ENCODE measurements at places on chromosomes 7 and 10.

- DNase-seq, result no peak
Observed at GRCh38 chr10:86402283-86402941, 35.8 kb upstream of the GRID1 start.

GRCh38 chr7:75621124-75621523 lies 117.6 kb downstream of the HIP1 start:
- no peak for DNase-seq

- no peak for DNase-seq
Observed at GRCh38 chr7:19293431-19293830, 148.2 kb upstream of the FERD3L start.

GRCh38 chr10:124271676-124272075 lies 147.0 kb downstream of the OAT start:
- DNase-seq, result no peak

GRCh38 chr7:48154792-48155413 lies 16.4 kb upstream of the ABCA13 start:
- DNase-seq, result peak; percentile 55

DNA sequence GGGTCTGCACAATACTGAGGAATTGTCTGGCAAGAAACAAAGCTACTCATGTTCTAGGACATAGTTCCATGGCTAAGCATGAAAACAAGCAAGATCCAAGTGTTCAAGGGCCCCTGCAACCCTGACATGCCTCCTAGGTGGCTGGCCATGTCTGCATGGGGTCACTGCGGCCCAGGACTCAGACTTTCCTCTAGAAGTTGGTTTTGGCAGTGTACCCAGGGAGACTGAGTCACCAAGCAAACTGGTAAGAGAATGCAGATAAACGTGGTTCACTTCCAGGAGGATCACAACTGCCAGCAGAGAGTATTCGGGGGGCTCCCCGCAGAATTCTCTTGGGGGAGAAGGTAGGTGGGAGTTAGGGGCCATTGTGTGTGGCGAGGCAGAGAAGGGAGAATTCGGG lies 7.4 kb upstream of the PFKFB3 start:
- peak; percentile 85 for DNase-seq

DNA sequence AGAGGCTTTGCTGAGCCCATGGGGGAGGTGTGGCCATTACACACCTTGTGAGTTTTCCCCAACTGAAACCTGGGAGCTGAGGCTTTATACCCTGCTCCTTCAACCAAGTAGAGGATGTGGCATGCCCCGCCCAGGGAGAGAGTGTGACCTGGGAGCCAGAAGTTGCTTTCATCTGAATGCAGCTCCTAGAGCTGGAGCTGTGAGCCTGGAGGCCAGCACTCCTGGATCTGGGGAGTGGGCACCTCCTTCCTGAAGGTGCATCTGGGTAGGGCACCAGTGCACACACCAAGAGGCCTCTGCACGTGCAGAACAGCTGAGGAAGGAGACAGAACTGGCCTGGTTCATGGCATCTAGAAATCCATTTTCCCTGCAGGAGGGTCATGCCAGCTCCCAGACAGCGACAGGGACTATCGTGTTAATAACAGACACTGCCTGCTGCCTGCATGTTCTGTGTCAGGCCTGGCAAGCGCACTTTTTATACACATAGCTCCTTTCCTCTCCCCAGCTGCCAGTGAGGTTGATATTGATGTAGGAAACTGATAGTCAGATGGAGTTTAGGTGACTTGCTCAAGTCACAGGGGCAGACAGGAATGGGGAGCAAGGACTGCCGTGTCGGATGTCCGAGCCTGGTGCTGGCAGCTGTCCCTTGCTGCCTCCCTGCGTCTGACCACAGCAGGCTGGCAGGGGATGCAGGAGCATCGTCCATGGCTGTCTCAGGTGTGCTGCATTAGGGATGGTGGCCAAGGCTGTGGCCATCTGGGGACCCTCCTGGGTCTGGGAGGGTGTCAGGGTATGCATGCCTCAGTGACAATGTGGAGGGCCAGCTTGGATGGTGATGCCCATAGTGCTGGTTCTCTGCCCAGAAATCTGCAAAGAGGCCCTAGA lies 189.9 kb upstream of the CXCL12 start:
- DNase-seq, result no peak

DNA sequence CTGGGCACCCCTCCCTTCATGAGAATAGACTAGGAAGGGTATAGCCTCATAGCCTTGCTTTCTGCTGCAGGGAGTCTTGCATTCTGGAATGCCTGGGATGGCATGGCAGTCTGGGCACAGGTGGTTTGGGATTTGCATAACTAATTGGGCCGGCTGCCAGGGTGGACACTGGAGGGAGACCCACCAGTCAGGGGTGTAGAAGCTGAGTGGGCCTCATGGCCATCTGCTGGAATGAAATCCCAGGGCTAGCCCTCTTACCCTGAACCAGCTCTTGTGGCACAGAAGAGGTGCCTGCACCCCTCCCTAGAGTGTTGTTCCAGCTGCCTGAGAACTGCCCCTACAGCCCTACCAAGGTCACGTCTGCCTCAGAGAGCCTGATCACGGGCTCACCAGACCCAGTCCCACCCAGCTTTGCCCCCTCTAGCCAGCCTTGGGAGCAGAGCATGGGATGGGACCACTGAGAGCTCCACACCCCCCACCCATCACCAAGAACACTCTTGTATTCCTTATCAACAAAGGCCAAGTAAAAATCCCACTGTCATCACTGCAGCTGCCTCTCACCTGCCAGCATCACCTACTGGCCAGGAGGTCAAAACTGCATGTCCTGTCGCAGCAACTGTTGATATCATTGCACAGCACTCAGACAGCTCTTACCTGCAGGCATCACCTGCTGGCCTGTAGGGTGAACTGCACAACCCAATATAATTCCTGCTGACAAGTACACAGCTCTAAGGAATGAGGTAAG lies 148.9 kb downstream of the ZEB1 start:
- DNase-seq, result no peak

DNA sequence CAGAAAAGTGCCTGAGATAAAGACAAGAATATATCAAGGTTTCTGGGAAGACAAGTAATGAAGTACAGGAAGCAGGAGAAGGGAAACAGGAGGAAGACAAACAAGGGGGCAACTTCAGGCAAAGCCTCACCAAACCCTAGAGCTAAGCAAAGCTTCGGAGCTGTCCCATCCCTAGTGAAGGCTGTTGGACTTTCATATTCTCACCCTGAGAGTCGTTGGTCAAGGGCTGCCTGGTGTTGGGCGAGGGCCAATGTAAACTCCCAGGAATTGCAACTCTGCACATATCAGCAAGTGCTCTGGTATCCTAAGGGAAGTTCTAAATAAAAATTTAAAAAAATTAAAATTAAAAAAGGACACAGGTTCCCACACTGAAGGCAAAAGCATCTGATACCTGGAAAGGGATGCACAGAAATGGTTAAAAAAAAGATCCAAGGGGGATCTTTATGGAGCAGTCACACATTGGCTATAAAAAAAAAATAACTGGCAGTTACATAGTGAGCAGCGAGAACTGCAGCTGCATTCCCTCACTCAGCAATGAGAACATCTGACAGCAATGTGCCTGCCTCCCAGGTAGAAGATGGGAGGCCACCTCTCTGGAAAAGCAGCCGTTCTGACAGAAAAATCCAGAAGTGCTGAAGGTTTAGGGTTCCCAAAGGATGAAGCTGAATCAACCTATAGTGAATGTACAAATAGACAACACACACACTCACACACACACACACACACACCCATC lies 304.7 kb downstream of the WDR11 start:
- no peak for DNase-seq

GRCh38 chr10:89367529-89367928 lies 10.3 kb upstream of the IFIT1B start:
- no peak for DNase-seq

DNA sequence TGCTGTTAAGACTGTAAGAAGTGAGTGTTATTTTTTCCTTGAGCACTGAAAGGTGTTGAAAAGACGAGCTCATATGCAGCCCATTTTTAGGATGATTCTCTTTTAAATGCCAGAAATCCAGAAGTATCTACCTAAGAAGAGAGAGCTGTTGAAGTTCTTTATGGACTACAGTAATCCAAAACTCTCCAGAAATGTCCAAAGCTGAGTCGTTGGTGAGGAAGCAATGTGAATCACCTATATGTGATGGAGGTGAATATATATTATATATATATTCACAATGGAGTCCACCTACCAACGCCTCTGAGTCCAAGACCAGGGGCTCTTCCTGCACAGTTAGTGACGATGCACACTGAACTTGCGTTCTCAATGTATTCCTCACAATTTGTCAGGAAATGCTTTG lies 252.7 kb upstream of the PITRM1 start:
- no peak for DNase-seq

- peak; percentile 37 for DNase-seq
Observed at GRCh38 chr10:18666810-18667209, 7.6 kb downstream of the ARL5B start.

DNA sequence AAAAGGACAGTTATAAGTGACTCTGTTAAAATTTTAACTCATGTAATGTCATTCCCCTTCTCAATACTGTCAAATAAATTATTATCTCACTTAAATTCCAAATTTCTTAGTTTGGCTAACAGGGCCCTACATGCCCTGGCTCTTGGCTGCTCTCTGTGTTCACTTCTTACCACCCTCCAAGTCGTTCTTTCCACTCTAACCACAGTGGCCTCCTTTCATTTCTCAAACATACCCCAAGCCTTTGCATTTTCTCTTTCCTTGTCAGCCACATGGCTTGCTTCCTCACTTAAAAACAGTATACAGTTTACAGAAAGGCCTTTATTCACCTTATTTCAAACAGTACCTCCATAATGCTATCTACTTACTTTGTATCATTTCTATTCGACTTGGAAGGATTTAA lies 737.1 kb upstream of the ZWINT start:
- DNase-seq, result no peak

DNA sequence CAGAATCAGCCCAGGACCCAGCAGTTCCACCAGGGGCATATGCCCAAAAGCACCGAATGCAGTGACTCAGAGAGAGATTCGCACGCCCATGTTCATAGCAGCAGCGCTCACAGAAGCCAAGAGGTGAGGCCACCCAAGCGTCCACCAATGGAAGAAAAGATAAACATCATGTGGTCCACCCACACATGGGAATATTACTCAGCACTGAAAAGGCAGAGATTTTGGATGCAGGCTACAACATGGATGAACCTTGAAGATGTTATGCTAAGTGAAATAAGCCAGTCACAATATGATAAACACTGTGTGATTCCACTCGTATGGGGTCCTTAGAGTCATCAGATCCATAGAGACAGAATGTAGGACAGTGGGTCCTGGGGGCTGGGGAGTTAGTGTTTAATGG lies 427.4 kb downstream of the DNAJB6 start:
- DNase-seq, result no peak

DNA sequence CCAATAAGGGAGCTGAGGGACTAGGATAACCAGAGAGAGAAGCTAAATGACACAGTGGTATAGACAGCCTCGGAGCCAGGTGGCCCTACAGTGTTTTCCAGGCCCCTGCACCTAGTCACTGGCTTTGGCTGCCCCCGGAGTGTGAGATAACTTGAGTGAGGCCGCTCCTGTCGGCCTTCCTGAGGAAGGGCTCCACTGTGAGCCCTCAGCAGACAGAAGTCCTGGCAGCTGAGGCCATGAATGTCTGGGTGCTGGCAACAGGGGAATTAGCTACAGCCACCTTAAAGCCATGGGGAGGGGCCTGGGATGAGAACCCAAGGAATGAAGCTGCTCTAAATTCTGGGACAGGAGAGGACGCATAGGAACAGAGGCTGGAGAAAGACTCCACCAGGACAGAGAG lies 4.6 kb upstream of the GDF10 start:
- no peak for DNase-seq

- no peak for DNase-seq
Observed at GRCh38 chr10:98463016-98463415, 16.3 kb upstream of the HPS1 start.

- no peak for DNase-seq
Observed at GRCh38 chr7:39434012-39434411, 132.2 kb upstream of the YAE1 start.

- no peak for DNase-seq
Observed at GRCh38 chr7:37289781-37290180, 158.9 kb downstream of the ELMO1 start.
